ENCODE measurements at places on chromosomes 16 and 17.

DNA sequence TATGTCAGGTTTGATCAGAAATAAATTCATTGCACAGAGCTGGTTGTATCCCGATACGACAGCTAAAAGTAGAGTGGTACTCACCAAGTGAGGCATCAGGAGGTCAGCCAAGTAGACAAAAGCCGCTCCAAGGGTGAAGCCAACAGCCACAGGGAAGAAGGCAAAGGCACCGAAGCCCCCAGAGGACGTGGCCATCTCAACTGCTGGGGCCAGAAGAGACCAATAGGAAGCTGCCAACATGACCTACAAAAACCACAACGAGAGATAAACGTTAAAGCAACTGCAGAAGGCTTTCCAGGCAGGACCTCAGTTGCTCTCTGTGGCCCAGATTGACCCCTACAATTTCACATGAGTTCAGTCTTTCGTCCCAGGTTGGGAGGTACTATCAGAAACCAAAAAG, 61.0 kb downstream of the SLC39A11 start:
- DNase-seq, result no peak

GRCh38 chr17:45371414-45372324, 54.8 kb upstream of the MAP3K14 start:
- DNase-seq, result peak; percentile 76

DNA sequence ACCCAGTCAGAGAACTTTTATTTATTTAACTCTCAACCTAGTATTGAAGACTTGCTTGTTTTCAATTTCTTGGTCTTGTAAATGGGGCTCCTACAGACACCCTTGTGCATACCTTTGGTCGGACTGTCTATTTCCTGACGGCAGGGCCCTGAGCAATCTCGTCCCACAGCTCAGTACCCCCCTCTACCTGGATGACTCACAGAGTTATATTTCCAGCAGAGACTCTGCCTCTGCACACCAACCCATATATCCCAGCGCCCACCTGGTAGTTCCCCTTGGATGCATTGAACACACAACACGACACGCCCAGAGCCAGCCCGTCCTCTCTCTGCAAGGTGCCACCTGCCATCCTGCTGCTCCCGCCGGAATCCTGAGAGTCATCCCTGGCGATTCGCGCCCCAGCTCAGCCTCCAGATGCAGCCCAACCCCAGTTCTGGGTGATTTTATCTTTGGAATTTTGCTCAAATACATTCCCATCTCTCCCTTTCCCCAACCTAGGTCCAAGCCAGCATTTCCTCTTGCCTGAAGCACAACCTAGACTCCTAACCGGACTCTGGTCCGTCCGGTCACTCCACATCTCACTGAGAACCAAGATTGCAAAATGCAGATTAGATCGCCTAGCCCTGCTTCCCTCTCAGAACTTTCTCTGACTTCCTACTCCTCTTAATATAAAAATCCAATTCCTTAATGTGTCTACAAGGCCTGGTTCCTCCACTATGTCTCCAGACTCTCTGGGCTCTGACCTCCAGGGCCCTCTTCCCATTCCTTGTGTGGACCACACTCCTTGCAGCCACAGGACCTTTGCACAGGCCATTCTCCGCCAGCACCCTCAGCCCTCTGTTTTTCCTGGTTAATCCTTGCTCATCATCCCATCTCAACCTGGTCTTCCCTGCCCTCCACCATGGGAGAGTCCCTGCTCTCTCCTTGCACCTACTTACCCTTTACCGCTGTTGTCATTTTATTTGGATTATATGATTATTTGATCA, 129.2 kb downstream of the SEC14L1 start:
- DNase-seq, result no peak

GRCh38 chr16:48217708-48218107, 26.4 kb upstream of the LONP2 start:
- no peak for DNase-seq

- DNase-seq, result no peak
Measured at GRCh38 chr16:87321336-87322107, 4.3 kb upstream of the C16orf95 start.

DNA sequence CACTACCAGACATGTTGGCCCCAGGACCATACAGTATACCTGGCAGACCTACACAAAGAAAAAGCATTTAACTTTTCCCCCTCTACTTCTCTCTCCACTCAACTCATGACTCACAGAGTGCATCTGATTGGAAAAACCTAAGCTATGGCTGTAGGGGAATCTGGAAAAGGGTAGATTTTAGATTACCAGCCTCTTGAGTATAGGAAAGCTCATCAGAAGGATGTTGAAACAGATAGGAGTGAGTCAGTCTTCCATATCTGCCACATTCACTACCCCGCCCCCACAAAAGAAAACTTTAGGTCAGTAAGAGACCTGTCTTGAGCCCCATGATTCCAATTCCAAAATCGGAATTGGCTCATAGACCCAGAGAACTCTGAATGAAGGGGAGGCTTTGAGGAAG, 12.3 kb downstream of the KRT9 start:
- DNase-seq, result no peak

DNA sequence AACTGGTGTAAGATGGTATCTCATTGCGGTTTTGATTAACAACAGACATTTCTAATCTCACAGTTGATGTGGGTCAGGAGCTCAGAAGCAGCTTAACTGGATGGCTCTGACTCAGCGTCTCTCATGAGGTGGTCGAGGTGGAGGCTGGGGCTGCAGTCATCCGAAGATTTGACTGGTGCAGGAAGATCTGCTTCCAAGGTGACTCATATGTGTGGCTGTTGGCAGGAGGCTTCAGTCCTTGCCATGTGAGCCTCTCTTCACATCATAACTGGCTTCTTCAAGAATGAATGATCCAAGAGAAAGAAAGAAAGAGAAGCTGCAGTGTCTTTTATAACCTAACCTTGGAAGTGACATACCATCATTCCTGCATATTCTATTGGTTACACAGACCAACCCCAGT, 376.1 kb downstream of the SEC14L1 start:
- DNase-seq, result no peak

GRCh38 chr16:11004973-11005610, 60.7 kb downstream of the CLEC16A start:
- no peak for DNase-seq

DNA sequence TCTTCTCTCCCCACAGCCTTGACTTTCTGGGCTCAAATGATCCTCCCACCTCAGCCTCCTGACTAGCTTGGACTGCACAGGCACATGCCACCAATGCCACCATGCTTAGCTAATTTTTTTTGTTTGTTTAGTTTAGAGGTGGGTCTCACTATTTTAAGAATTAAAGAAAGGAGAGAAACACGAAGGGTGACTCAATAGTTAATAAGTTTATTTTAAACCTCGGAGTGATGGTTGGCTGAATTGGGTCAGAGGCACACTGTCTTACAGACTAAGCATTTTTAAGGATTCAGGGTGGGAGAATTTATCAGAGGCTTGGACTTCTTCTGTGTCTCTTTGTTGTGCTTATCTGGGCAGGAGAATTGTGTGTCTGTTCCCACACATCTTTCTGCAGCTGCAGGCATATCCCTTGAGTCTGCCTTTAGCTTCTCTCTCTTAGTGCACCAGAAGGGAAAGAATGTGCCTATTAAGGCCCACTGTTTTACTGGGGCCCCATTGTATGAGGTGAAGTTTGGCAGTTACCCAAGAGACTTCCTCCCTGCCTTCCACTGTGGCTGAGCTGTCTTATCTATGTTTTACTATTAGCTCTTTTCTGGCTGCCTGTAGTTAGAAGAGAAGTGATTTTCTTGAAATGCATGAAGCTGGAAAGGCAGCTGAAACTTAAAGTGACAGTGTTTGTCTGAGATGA, 2172.0 kb downstream of the TP53TG3F start:
- DNase-seq, result no peak

- DNase-seq, result peak; percentile 64
Measured at GRCh38 chr17:27496437-27496943, 40.2 kb downstream of the KSR1 start.

DNA sequence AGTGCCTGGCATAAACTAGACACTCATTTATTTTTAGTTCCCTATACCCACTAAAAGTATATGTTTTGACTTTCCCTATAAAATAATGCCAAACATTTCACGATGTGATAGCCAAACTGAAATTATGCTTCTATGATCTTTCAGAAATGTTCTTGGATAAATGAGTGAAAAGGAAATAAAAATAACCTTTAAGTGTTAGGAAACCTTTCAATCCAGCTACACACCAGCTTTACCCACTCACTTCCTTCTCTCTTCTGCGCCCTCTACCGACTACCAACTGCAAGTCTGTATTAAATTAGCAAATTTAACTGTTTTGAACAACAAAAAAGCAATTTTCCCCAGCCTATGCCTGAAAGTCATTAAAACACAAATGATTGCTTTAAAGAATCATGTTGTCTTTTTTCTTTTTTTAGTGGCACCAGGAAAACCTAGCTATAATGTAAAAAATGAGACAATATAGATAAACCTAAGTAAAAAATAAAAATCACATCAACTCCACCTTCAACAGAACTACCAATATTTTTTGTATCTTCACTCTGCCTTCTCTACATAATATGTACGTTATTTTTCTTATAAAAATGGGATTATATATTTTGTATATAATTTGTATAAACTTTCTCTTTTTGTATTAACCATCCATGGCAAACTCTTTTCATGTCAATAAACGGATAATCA, 13.2 kb upstream of the TMEM100 start:
- DNase-seq, result no peak

GRCh38 chr16:10181196-10182162, 749 bp downstream of the GRIN2A start:
- peak; percentile 87 for DNase-seq

GRCh38 chr17:33562792-33563191, 269.7 kb upstream of the ASIC2 start:
- no peak for DNase-seq

DNA sequence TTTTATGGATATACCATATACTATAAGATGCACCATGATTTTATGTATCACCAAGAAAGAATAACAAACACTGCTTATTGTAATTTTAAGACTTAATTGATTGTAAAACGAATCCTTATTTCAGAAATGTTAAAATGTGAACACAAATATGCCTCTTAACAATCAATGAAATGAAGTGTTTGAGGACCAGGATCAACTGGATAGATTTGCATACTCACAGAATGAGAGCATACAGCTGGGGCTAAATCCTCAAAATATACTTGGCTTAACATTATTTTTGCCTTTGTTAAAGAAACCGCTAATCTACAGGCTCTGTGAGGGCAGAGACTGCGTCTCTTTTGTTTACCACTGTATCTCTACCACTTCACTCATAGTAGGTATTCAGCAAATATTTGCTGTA, 93.6 kb downstream of the SPACA3 start:
- no peak for DNase-seq

DNA sequence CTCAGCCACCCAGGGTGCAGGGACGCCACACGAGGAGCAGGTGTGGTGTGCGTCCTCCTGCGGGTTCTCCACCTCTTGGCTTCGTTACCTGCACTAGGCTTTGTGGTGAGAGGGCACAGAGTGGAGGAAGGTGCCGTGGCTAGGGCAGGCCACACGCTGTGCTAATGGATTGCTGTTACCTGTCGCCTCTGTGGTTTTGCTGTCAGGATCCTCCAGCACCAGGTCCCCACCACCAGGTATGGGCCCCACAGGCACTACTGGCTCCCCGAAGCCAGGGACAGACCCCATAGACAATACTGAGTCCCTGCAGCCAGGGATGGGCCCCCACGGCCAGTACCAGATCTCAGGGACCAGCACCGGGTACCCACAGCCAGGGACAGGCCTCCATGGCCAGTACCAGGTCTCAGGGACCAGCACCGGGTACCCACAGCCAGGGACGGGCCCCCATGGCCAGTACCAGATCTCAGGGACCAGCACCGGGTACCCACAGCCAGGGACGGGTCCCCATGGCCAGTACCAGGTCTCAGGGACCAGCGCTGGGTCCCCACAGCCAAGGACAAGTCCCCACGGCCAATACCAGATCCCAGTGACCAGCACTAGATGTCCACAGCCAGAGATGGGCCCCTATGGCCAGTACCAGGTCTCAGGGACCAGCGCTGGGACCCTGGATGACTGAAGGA, 315.6 kb downstream of the SEC14L1 start:
- no peak for DNase-seq

DNA sequence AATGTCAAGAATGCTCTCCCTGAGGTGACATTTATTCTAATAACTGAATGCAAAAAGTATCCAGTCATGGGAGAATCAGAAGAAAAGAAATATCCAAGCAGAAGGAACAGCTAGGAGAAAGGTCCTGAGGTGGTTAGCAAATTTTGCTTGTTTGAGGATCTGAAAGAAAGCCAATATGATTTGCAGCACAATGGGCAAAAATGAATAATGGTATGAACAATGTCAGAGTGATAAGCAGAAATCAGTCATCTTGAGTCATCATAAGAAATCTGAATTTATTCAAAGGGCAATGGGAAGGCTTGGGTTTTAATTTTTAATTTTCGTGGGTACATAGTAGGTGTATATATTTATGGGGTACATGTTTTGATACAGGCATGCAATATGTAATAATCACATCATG, 68.5 kb downstream of the BRIP1 start:
- DNase-seq, result no peak

- peak; percentile 91 for DNase-seq
Measured at GRCh38 chr17:62627219-62627903, at the start of gene MRC2. MRC2 (plus strand) TSS chr17:62627670; CDS start chr17:62627803, 133 bp downstream.

GRCh38 chr16:68529931-68530701, 9.0 kb upstream of the ZFP90 start:
- peak; percentile 87 for DNase-seq

- no peak for DNase-seq
Measured at GRCh38 chr16:15141586-15141985, 47.5 kb upstream of the RRN3 start.

DNA sequence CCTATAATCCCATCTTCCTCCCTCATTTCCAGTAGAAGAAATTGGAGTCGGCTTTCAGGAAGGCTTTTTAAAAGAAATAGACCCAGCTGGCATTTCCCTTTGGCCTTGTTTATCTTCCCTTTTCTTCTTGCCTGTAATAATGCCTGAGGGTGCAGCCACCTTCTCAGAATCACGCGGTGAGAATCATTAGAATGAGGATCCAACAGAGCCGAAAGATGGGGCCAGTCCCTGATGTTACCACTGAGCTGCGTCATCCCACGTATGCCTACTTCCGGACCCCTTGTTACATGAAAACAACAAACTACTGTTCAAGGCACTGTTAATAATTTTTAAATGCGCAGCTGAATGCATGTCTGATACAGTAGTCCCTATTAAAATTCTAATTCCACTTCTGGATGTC, 24.1 kb downstream of the SDR42E1 start:
- DNase-seq, result no peak

- DNase-seq, result no peak
Measured at GRCh38 chr17:57959929-57960328, 4.7 kb upstream of the CUEDC1 start.

DNA sequence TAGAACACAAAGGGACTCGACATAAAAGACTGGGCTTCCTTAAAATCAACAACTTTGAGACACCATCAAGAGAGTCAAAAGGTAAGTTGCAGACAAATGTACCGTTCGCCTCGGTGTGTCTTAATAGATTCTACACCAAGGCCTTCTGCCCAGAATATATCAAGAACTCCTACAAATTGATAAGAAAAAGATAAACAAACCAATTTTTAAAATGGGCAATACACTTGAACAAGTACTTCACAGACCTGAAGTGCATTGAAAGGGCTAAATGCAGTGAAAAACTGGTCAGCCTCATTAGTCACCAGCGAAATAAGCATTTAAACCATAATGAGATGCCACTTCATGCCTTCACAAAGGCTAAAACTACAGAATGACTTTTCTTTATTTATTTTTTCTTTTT, 20.4 kb upstream of the BAHCC1 start:
- no peak for DNase-seq

- DNase-seq, result no peak
Measured at GRCh38 chr17:62093188-62094155, 28.4 kb upstream of the MED13 start.

All from right kidney (tissue), 9 donors.